NCI-H226 (cell line): ENCODE measurements at places on chromosomes 16 and 17.

GRCh38 chr16:73052576-73052975 is 4.6 kb upstream of the ZFHX3 start:
- no peak for DNase-seq

- DNase-seq: no peak
Observed at GRCh38 chr16:62298600-62298999, 262.4 kb upstream of the CDH8 start.

DNA sequence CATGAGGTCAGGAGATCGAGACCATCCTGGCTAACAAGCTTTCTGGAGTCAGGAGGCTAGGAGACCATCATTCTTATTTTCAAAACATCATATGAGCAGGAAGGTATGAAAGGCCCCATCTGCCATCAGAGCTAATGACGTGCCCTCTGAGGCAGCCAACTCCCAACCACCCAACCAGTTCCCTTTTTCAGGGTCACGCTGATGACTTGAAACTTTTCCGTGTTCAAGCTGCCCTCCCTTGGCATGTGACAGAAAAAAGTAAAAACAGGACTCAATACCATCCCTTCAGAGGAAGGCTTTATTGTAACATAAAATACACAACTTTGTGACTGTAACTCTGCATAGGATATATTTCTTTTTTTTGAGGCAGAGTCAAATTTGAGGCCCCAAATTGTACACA is 4.6 kb upstream of the GHDC start:
- no peak for DNase-seq

GRCh38 chr17:76515274-76515949 is 14.2 kb upstream of the RHBDF2 start:
- DNase-seq: no peak

DNA sequence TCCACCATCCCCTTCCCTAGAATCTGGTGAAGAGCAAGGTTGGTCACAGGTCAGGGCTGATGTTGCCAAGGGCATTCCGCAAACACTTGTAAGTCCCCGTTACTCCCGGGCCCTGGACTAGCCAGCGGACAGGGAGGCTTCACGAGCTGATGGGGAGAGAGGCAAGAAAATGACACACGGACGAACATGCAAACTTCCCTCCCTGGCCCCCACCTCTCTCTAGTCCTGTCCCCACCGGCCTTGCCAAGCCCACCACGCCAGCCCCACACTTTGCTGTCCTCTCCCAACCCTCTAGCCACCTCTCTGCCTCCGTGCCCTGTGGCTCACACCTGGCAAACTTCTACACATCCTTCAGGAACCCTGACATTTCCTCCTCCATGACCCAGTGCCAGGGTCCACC is 54.8 kb downstream of the RPH3AL start:
- no peak for DNase-seq

DNA sequence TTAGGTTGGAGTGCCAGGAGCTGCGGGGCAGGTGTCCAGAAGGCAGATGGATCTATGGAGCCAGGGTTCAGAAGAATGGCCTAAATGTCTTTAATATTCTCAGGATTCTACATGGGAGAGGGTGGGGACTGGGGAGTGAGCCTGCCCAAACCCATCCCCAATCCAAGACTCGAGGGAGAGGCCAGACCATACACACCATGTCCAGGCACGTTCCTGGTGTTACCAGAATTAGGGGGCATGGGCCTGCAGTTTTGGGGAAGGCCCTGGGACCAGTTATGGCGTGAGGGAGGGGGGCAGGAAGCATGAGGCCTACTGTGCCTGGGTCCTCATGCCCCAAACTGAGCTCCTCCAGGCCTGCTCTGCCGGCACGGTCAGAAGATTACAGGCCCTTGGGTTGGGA is 1.9 kb downstream of the TAX1BP3 start:
- no peak for DNase-seq

DNA sequence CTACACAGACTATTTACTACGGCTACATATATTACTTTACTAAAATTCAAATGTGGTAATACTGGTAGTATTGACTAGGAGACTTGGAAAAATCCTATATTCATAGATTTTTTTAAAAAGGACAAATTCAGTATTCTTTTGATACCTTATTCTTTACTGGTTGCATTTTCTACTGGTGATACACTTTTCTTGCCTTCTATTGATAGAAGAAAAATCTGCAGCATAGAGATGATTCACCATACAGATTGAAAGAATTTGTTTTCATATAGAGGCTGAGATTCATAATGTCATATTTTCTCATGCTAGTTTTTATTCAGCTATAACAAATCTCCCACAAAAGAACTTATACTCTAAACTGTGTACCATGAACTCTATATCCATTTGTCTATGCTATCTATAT is 195.4 kb upstream of the C17orf78 start:
- no peak for DNase-seq

DNA sequence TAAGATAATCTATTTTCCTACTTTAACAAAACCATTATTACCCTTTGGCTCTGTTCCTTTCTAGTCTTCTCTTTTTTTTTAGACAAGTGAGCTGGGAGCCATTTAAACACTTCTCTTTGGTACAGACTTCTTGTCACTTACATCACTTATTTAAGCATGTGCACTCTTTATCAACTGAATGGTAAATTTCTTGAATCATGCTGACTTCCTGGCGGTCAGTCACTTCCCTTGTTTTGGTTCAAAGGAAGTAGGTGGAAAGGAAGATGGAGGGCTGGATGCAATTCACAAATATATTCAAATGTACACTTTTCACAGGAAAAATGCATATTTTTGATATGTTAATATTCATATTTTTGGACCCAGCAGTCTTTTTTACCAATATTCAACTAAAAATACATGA is 97.1 kb downstream of the ITFG1 start:
- DNase-seq: no peak

- DNase-seq: no peak
Observed at GRCh38 chr17:14871921-14872320, 393.2 kb downstream of the PMP22 start.

DNA sequence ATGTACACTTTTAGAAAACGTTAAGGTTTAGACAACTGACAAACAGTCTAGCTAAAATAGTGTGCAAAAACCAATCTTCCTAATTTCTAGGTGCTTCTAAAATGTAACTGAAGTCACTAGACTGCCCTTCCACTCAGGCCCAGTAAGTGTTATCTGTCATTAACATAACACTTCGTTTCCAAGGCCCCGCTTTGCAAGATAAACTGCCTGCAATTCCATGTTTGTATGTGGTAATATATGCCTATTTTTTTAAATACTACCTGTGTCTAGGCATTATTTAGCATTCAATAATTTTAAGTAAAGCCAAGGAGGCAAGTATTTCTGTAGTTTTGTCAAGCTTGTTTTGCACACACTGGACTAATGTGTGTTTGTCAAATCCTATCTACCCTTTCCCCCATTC is 3.2 kb downstream of the USP32 start:
- DNase-seq: no peak

- no peak for DNase-seq
Observed at GRCh38 chr16:74268372-74268782, 28.2 kb upstream of the PSMD7 start.

GRCh38 chr17:4475001-4475400 is 23.7 kb upstream of the SPNS2 start:
- DNase-seq: no peak

GRCh38 chr16:27407133-27407532 is 5.2 kb downstream of the IL21R start:
- no peak for DNase-seq

DNA sequence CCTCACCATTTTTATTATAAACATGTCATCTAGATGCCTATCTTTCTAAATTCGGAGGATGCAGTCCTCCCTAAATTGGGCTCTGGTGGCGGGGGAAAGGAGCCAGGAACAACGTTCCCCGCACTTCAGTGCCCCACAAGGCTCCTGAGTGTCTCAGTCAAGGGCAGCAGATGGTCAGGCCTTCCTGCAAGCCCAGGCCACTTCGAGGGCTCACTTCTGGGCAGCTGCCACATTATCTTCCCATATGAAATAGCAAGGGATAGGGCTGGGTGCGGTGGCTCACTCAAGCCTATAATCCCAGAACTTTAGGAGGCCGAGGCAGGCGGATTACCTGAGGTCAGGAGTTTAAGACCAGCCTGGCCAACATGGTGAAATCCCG is 32.3 kb downstream of the FBXO31 start:
- DNase-seq: no peak

- no peak for DNase-seq
Observed at GRCh38 chr17:77473615-77474226, 333.0 kb downstream of the SEC14L1 start.

DNA sequence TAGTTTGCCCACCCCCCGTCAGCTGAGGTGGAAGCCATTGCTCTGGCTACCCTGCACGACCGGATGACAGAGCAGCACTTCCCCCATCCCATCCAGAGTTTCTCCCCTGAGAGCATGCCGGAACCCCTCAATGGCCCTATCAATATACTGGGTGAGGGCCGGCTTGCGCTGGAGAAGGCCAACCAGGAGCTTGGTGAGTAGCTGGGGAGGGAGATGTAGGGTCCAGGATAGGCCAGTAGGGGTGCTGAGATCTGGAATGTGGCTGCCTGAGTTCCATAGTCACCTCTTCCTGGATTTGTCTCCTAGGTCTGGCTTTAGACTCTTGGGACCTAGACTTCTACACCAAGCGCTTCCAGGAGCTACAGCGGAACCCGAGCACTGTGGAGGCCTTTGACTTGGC is 6.4 kb downstream of the PFAS start:
- no peak for DNase-seq

GRCh38 chr17:56175299-56175955 is 22.2 kb downstream of the ANKFN1 start:
- no peak for DNase-seq

DNA sequence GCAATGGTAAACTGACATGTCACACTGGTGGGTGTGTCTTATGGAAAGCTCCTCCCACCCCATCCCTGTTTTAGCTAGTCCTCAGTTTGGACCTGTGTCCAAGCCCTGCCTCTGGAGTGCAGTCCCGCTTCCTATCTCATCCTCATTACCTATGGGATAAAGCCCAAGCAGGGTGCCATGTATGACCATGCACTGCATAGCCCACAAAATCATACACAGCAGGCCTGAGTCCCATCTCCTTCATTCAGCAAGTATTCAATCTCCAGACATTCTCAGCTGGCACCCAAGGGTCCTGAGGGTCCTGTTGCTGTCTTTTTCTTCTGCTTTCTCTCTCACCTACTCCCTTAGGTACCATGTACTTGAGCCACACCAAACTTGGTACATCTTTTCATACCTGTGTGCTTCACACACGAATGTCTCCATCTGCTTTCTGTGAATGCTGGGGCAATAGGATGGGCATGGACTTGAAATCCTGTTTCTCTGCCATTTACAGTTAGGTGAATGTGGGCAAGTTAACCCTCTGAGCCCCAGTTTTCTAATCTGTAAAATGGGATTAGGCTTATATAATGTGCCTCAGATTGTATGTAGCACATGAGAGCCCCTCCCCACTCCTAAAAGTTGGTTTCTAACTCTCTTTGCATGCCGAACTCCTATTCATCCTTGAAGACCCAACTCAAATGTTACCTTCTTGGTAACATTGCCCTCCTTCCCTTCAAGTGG is 28.5 kb downstream of the TNS4 start:
- no peak for DNase-seq

DNA sequence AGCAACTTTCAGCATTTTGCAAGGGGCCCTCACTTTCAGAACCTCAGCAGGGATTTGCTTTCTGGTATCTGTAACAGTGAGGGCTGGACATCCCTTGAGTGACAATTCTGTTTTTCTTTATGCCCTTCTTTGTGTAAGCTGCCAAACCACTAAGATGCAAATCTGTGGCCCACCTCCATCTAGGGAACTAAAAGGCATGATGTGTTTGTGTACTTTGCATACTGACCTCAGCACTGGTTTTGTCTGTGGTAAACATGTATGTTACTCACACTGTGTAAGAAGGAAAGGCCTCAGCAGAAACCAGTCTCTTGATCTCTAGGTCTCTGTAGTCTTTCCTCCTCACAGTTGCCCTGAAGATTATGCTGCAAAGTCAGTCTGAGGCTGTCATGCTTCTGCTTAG is 396.6 kb upstream of the DYNLRB2 start:
- no peak for DNase-seq

DNA sequence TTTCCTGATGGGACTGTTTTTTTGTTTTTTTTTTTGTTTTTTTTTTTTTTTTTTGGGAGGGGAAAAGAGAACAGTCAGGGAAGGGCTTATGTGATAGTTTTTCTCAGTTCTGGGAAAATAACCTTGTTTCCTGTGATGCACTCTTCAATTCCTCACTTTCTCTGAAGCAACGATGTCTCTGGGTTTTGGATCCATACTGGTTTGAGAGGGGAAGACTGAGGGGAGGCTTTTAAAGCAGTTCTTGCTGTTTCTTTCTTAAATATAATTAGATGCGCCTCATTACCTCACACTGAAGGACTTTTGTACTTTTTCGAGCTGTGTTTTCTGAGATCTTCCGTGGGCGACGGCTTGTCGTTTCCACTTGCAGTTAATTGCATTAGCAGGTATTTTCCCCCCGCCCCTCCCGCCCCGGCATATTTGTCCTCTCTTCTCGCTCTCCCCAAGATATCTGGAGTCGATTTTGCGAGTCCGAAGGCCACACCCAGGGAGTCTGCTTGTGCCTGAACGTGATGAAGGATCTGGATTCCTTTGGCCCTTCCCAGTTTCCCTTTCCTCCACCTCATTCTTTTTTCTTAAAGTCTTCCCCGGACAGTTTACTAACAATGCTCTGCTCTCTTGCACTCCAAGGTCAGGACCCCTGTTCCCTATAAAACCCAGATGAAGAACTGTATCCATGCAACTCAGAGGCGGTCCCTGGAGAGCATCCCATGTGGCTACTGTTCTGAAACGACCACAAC is 125.2 kb upstream of the ZFHX3 start:
- DNase-seq: no peak

DNA sequence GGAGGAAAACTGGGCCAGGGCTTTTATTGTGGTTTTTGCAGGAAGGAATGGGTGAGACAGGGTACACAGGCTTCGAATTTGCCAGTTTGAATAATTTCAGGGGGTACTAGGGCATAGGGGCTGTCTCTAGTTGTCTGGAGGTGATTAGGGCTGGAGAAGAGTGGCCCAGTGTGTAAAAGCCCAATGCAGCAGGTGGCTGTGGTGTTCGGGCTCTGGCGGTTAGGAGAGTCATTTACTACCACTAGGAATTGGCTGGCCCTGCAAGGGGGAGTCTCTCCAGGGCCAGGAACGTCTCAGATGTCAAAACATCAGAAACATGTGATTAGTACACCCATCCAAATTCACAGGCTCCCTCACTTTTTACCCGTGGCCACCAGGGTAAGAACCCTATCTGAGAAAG is 50.3 kb downstream of the GINS3 start:
- no peak for DNase-seq
